Hematopoietic multipotent progenitor cell treated with erythropoietin and hydrocortisone succinate and interleukin-3 and kit ligand, for 15 days (in vitro differentiated cells): ENCODE measurements at places on chromosomes 3 and 15.

DNA sequence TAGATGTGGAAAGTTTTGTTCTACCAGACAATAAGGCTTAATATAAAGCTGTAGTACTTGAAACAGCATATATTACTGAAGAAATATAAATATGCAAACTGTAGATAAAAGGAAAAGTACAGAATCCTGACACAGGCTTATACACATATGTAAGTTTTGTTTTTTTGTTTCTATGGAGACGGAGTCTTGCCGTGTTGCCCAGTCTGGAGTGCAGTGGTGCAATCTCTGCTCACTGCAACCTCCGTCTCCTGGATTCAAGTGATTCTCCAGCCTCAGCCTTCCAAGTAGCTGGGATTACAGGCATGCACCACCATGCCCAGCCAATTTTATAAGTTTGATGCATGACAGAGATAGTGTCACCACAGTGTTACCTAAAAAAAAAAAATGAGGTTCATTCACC is 29.1 kb upstream of the ZNF445 start:
- DNase-seq: no peak

DNA sequence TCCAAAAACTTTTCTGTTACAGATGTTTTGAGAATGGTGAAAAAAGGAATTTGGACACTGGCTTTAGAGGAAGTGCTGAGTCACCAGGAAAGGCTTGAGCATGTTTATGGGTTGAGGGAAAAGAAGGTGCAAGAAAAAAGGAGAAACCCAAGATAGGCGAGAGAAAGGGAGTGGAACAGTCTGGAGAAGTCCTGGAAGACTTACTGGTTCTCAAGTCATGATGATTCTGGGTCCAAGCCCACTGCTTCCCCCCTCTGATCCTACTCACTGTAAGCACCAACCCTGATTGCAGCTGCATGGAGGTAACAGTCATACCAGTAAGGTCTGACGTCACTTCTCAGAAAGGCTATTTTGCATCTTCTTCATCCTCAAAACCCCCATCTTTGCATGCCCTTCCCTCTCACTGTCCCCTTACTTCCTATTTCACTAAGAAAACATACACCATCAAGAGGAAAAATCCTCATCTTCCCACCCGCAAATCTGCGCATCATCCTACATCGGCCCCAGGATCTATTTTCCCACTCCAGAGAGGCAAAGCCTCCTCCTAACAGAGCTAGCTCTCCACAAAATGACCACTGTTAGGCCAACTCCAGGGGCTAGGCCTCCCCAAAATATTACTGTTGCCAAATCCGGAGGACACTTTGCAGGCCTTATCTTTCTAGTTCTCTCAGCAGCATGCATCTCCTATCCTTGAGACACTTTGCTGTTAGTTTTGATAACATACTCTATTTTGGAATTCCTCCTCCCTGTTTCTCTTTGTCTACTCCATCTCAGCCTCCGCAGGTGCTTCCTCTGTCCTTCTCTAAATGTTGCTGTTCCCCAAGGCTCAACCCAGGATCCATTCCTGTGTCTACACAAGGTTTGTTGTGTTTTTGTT is 3.2 kb upstream of the ATP13A3 start:
- DNase-seq: no peak

- DNase-seq: peak; percentile 40
Measured at GRCh38 chr3:152200476-152201420, 68.0 kb upstream of the MBNL1 start.

DNA sequence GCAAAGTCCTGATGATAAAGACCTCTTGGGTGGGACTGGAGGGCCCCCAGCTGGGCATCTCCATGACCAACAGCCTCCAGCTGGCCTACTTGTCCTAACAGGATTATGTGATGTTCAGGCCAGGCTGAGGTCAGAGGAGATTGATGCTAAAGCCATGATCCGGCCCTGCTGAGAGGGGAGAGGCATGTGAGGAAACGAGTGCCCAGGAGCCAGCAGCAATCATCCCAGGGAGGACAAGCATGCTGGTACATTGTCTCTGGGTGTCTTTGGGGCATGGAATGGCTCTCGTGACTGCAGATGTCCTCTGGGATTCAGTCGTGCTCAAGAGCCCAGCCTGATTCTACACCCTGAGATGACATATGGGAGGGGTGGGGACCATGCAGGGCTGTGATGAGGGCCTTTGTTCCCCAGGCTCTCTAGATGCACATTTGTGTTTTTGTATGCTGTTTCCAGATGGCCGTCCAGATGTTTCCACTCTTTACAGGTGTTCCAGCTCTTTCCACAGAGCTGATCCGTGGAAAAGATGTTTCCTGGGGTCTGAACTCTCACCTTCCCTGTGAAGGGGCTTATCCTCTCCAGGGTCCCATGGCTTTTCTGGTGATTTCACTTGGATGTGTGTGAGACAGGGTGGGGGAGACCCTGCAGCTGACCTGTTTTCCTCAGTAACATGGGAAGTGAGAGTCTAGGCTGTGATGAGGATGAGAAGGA is 20.2 kb downstream of the SLC24A1 start:
- DNase-seq: no peak

DNA sequence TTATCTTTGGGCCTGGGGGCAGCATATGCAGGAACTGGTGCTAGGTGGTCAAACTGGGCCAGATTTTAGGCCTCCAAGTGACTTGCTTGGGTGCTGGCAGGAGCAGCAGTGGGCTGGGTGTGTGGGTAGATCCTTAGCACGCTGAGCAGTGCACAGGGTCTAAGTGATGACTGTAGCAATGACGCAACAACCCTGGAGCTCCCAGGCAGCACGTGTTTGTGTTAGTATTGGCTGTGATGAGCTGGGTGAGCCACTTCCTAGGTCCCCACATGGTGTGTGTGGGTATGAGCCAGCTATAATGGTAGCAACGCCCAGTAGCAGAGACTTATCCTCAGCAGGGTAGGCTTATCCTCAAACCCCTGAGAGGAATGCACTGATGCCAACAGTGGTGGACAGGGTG is 570.6 kb upstream of the ROBO1 start:
- DNase-seq: no peak

DNA sequence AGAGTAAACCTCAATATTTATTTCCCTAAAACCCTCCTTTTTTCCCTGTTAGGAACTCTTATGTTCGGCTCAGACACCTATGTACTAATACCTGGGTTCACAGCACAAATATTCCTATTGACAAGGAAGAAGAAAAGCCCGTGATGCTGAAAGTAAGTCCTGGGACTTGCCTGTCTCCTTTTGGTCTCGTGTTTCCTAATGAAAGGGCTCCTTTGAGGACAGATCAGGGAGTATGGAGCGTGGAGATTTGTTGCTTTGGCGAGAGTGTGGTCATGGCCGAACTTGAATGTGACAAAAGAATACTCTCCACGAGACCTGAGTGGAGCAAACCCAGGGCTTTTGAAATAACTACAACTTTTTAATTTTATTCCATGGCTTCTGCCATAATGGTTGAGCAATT is 167.8 kb downstream of the ITPR1 start:
- no peak for DNase-seq
